ENCODE measurements at places on chromosomes 1 and 21.

DNA sequence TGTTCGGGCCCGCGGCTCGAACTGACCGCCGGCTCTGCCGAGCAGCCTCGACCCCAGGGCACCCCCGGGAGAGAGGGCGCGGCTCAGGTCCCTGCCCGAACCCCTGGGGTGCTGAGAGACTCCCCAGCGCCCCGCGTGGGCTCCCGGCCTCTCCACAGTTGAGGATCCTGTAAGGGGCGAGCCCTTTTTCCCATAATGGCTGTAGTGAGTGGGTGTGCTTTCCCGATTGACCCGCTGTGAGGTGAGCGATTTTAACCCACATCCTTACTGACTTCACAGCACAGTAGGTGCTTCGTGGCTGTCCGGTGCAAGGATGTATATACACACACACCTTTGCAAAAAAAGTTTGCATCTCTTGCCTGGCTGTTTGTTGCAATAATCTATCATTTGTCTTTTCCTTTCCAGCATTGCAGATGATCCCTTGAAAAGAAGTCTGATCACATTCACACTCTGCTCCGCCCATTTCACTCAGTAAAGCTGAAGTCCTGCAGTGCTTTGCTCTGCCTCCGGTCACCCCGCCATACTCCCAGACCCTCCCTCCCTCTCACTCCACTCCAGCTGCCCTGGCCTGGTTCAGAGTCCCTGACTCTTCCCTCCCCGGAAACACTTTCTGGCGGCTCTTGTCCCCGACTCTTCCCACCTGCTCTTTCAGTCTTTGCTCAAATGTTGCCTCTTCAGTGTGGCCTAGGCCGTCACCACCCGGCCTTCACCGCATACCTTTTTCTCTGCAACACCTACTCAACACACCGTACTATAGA lies 955 bp upstream of the UBE2G2 start:
- DNase-seq, result no peak

GRCh38 chr1:99682291-99682751 lies 36.4 kb downstream of the PALMD start:
- no peak for DNase-seq

DNA sequence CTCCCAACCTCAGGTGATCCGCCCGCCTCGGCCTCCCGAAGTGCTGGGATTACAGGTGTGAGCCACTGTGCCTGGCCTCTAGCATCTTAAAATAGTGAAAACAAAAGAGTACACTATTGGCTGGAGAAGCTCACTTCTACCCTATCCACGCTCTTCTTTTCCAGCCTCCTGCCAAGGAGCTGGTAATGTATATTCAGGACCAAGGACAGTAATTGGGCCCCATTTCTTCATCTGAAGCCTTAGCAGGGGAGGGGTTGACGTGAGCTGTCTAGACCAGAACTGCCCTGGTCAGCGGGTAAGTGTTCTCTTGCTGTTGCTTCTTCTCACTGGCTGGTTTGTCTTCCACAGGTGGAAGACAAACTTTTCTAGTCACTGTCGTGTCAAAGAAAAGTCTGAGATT lies 70.2 kb downstream of the DNM3 start:
- DNase-seq, result no peak

DNA sequence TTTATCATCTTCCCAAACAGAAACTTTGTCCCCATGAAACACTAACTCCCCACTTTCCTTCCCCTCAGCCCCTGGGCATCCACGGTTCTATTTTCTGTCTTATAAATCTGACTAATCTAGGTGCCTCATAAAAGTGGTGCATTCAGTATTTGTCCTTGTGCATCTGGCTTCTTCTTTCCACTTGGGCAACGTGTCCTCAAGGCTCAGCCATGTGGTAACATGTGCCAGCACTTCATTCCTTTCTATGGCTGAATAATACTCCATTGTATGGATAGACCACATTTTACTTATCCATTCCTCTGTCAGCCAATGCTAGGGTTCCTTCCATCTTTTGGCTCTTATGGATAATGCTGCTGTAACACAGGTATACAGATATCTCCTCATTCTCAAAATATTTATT lies 305.0 kb upstream of the RUNX1 start:
- DNase-seq, result no peak

- DNase-seq, result peak; percentile 44
Observed at GRCh38 chr1:229068270-229068987, 202.5 kb upstream of the RAB4A start.

DNA sequence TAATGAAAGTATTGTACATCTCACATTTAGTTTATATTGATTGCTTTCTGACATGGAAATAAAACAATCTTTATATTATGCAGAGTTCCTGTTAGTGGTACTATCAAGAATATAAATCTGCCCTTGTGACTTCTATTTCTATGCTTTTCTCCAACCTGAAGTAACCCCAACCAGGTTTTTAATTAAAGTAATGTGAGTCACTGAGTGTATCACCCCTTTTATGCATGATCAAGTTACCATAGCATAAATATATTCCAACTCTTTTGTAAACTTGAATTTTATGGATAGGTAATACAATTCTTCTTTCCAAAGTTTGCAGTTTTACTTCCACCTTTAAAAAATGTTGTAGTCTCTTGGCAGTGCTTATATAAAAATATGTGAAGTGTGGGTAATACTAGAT lies 532.3 kb downstream of the USP25 start:
- no peak for DNase-seq

- no peak for DNase-seq
Observed at GRCh38 chr1:236159704-236160539, 17.6 kb downstream of the GPR137B start.

GRCh38 chr1:207959141-207959825 lies 48.4 kb upstream of the CD34 start:
- DNase-seq, result peak; percentile 74

GRCh38 chr1:15692121-15692682 lies 8.1 kb downstream of the PLEKHM2 start:
- DNase-seq, result no peak

- DNase-seq, result no peak
Observed at GRCh38 chr21:45417951-45418300, 13.0 kb downstream of the COL18A1 start.

GRCh38 chr1:38773483-38773882 lies 86.1 kb downstream of the RRAGC start:
- no peak for DNase-seq

DNA sequence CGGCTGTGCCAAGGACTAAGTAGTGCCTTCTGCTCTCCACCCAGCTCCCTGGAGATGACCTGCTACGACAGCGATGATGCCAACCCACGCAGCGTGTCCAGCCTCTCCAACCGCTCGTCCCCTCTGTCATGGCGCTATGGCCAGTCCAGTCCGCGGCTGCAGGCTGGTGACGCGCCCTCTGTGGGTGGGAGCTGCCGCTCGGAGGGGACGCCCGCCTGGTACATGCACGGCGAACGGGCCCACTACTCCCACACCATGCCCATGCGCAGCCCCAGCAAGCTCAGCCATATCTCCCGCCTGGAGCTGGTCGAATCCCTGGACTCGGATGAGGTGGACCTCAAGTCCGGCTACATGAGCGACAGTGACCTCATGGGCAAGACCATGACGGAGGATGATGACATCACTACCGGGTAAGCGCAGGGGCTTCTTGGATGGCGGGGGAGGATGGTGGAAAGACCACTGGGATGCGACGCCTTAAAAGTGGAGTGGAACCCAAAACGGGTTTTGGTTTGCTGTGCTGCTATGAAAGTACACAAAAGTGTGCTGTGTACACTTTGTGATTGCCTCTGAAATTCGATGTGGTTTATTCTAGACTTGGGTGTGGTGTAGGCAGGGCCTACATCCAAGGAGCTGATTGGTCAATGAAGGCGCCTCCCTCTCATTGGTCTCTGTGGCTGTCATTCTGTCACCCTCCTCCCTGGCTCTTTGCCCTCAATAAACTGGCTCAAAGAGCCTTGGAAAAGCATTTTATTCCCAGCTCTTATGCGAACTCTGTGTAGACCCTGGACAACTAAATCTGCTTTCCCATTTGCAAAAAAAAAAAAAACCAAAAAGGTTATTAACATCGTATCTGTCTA lies 110.4 kb upstream of the IPO9 start:
- peak; percentile 6 for DNase-seq

- no peak for DNase-seq
Observed at GRCh38 chr1:248884632-248885295, 21.3 kb upstream of the PGBD2 start.

GRCh38 chr21:41660748-41661147 lies 106.1 kb downstream of the RIPK4 start:
- no peak for DNase-seq

GRCh38 chr21:34221331-34222030 lies 142.3 kb upstream of the KCNE2 start:
- DNase-seq, result no peak

DNA sequence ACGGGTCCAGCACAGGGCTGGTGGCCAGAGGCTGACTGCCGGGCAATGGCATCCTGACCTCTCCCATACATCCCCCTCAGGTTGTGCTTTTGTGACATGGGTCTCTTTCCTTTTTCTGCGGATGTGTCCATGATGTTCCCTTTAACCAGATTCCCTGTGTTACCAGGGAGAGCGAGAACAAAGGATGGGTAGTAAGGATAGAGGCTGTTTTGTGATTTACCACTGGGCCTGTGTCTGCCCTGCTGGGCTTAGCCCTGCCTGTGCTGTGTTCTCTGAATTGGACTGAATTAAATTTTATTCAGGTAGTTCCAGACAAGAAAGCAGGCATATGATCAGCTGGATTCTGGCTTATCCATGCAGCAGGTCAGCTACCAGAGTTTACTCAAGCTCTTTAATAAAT lies 301.6 kb downstream of the RWDD3 start:
- no peak for DNase-seq

Measured in gastrocnemius medialis (tissue), 4 donors.